ENCODE measurements at places on chromosomes 4 and X. TPM values are rescaled to one million over a fixed set of nuclear protein-coding genes. Genes with fewer than 3 reads are reported as not detected.

DNA sequence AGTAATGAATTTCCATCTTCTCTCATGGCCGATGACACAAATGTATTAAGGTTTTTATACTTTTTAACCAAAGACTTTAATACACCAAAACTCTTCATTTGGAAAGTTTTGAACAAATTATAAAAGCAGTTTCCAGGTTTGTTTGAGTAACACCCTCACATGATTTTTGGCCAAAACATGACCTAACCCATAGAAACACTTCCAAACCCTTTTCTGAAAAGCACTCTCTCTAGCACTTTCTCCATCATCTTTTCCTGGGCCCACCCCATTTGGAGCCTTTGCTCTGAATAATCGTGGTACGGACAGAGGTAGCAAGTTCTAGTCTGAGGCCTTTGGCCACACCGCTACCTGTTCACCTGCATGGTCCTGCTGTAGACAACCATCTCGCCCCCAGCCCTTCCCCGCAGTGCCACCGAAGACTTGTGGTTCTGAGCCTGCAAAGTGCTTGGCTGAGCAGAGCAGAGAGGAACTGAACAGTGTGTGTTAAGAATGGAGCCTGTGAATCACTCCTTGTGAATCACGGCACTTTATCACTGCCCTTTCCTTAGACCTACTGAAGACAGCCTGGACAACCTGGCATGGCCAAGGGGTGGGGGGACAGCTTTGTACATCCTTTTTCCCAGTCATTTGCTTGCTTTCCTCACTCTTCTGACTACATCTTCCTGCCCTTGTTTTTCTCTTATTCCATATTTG is 181.8 kb downstream of the PTTG2 start:
- H3K27me3 ChIP-seq, result no peaks in the 10 kb centered on the region
- DNase-seq, result no peak
- H3K36me3 ChIP-seq, result no peaks in the 10 kb centered on the region
- H3K4me3 ChIP-seq, result no peak overlapping the region
- no peaks in the 10 kb centered on the region for H3K4me1 ChIP-seq

- no peaks in the 10 kb centered on the region for H3K27me3 ChIP-seq
- H3K27ac ChIP-seq, result no peak overlapping the region
- H3K4me1 ChIP-seq, result no peaks in the 10 kb centered on the region
- DNase-seq, result no peak
Measured at GRCh38 chrX:118706681-118707080, 20.7 kb upstream of the IL13RA1 start.

- H3K27me3 ChIP-seq, result no peaks in the 10 kb centered on the region
- no peak for DNase-seq
- H3K36me3 ChIP-seq, result no peaks in the 10 kb centered on the region
- no peak overlapping the region for H3K4me3 ChIP-seq
Measured at GRCh38 chr4:56321251-56321650, 66.0 kb downstream of the AASDH start.

- DNase-seq, result peak; percentile 65
- H3K27ac ChIP-seq, result peak overlapping the region; percentile 78
- H3K36me3 ChIP-seq, result no peaks in the 10 kb centered on the region
- peak overlapping the region; percentile 92 for H3K4me3 ChIP-seq
- no peaks in the 10 kb centered on the region for H3K4me1 ChIP-seq
Measured at GRCh38 chrX:19887911-19888879, 795 bp upstream of the SH3KBP1 start.

GRCh38 chr4:84887824-84888223 is 78.7 kb downstream of the WDFY3 start:
- no peaks in the 10 kb centered on the region for H3K36me3 ChIP-seq
- no peak overlapping the region for H3K27ac ChIP-seq
- H3K4me3 ChIP-seq, result no peak overlapping the region
- DNase-seq, result no peak
- no peaks in the 10 kb centered on the region for H3K4me1 ChIP-seq

DNA sequence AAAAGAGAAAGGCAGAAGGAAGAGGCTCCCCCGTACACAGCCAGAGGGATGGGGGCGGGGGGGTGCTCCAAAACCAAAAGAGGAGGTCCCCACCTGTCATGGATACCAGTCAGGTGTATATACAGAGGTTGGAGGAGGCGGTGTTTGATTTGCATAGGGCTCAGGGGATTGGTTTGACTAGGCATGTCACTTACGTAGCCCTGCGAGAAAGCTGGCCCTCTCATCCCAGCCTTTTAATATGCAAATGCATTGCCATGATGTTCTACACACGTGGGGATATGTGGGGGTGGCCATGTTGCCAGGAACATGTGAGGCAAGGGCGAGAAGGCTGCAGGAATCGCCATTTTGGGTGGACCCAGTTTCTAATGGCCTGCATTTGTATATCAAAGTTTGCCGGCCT is 38.6 kb downstream of the TMEM150C start:
- no peak for DNase-seq
- no peak overlapping the region for H3K27ac ChIP-seq
- H3K27me3 ChIP-seq, result no peaks in the 10 kb centered on the region
- H3K4me3 ChIP-seq, result no peak overlapping the region
- H3K4me1 ChIP-seq, result no peaks in the 10 kb centered on the region

GRCh38 chr4:121551881-121552280 is 144.9 kb downstream of the ANXA5 start:
- H3K4me1 ChIP-seq, result no peaks in the 10 kb centered on the region
- no peak overlapping the region for H3K4me3 ChIP-seq
- H3K36me3 ChIP-seq, result no peaks in the 10 kb centered on the region
- no peak overlapping the region for H3K27ac ChIP-seq
- DNase-seq, result no peak
- H3K27me3 ChIP-seq, result no peaks in the 10 kb centered on the region

The RHOXF2 gene
- not detected for total RNA-seq

GRCh38 chrX:49155243-49155899 is 7.2 kb upstream of the MAGIX start:
- DNase-seq, result peak; percentile 73
- peak overlapping the region; percentile 40 for H3K4me3 ChIP-seq
- H3K27ac ChIP-seq, result peak overlapping the region; percentile 88
- H3K27me3 ChIP-seq, result no peaks in the 10 kb centered on the region

GRCh38 chrX:153744210-153745066 is 19.6 kb upstream of the PLXNB3 start:
- peak overlapping the region; percentile 31 for H3K4me3 ChIP-seq
- no peaks in the 10 kb centered on the region for H3K27me3 ChIP-seq
- H3K36me3 ChIP-seq, result no peaks in the 10 kb centered on the region

The EMCN gene
- total RNA-seq, result 1.5 TPM

DNA sequence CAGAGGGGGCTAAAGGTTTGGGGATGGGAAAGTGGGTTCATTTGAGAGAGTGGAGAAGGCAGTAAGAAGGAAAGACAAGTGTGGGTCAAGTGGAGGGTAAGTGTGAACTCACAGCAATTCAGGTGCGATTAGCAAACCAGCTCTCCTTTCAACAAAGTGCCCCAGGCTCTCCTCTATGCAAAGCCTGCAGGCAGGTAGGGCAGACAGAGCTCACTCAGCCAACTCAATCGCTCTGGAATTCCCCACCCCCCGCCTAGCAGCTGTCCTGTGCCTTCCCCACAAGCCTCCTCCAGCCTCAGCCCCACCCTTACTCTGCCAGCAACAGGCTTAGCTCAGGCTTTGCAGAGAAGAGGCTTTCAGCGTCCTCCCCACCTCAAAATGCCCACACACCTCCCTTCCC is 14.8 kb upstream of the MAMLD1 start:
- no peaks in the 10 kb centered on the region for H3K4me1 ChIP-seq
- no peaks in the 10 kb centered on the region for H3K36me3 ChIP-seq
- H3K27me3 ChIP-seq, result no peaks in the 10 kb centered on the region
- DNase-seq, result no peak
- no peak overlapping the region for H3K27ac ChIP-seq

GRCh38 chr4:127410644-127411043 is 222.1 kb upstream of the INTU start:
- H3K27ac ChIP-seq, result no peak overlapping the region
- H3K36me3 ChIP-seq, result no peaks in the 10 kb centered on the region
- no peak for DNase-seq
- H3K27me3 ChIP-seq, result no peaks in the 10 kb centered on the region
- H3K4me3 ChIP-seq, result no peak overlapping the region

DNA sequence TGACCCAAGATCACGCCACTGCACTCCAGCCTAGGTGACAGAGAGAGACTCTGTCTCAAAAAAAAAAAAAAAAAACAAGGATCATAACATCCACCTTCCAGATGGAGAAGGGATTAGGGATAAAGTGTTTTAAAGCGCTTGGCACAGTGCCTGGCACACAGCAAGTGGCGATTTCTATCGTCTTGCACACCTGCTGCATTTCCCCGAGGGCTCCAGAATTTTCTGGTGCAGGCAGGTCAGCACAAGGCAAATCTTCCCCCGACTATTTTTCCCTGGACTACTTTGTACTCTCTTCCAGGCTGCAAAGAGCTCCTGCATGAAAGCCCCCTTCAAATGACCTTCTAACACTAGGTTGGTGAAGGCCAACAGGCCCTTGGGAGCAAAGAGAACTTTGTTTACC is 57.3 kb downstream of the APBB2 start:
- H3K27me3 ChIP-seq, result no peaks in the 10 kb centered on the region
- H3K36me3 ChIP-seq, result no peaks in the 10 kb centered on the region
- no peak overlapping the region for H3K4me3 ChIP-seq
- H3K4me1 ChIP-seq, result peaks cover 29% of the 10 kb centered on the region
- peak overlapping the region; percentile 44 for H3K27ac ChIP-seq
- DNase-seq, result peak; percentile 48
